ENCODE measurements at places on chromosomes 16 and 17.

DNA sequence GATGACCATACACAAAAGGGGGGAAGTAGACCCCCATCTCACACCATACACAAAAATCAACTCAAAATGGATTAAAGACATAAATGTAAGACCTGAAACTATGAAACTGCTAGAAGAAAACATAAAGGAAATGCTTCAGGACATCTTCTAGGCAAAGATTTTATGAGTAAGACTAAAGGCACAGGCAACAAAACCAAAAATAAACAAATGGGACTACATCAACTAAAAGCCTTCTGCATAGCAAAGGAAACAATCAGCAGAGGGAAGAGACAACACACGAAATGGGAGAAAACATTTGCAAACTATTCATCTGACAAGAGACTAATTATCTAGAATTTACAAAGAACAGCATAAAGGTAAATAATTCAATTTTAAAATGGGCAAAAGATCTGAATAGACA, 152.1 kb downstream of the AXIN2 start:
- no peak for DNase-seq

DNA sequence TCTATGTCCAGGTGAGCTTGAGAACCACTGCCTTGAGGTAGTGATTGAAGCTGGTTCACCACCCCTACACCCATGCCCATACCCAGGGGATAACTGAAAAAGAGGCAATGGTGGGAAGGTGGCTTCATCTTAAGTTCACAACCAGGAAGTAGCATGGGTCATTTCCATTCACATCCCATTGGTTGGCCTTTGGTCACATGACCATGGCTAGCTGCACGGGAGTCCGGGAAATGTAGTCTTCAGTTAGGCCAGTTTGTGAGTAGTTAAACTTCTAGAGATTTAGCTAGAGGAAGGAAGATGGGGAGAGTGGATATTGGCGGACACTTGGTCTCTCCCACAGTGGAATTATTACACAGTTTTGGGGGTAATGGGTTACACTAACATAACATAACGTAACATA, 92.9 kb downstream of the RGS9 start:
- no peak for DNase-seq

DNA sequence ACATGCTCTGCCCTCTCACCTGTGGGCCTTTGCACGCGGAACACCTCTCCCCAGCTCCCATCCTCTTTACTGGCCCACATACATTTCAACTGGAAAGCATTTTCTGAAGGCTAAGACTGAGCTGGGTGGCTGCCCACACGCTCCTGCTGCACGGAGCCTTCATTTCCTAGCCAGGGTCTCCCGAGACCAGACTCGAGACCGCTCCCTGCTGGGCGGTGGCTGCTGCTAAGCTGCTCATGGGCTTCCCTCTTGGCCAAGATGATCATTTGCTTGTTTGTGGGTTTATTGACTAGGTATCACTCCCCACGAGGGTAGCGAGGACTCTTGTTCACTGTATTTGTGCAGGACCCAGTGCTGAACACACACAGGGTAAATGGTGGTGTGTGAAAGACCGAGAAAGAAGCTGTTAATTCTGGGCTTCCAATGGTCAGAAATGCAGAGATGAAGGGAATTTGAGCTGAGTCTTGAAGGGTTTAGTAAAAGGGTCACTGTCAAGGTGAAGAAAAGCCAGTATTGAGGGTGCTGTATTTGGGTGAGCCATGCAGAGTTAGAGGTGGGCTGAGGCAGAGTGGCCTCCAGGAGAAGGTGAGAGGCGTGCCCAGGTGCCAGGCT, 907 bp downstream of the TRAPPC2L start:
- peak; percentile 6 for DNase-seq

GRCh38 chr17:67613961-67614360, 103.8 kb upstream of the NOL11 start:
- DNase-seq: no peak

DNA sequence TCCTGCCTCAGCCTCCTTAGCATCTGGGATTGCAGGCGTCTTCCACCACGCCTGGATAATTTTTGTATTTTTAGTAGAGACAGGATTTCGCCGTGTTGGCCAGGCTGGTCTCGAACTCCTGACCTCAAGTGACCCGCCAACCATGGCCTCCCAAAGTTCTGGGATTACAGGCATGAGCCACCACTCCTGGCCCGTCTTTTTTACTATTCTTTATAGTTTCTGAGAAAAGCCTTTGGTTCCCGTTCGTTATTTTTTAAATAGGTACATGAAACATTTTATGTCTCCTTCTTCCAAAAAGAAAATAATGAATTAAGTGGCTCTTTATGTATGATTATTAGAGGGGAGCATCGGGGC, 570 bp upstream of the BCO1 start:
- DNase-seq: no peak

DNA sequence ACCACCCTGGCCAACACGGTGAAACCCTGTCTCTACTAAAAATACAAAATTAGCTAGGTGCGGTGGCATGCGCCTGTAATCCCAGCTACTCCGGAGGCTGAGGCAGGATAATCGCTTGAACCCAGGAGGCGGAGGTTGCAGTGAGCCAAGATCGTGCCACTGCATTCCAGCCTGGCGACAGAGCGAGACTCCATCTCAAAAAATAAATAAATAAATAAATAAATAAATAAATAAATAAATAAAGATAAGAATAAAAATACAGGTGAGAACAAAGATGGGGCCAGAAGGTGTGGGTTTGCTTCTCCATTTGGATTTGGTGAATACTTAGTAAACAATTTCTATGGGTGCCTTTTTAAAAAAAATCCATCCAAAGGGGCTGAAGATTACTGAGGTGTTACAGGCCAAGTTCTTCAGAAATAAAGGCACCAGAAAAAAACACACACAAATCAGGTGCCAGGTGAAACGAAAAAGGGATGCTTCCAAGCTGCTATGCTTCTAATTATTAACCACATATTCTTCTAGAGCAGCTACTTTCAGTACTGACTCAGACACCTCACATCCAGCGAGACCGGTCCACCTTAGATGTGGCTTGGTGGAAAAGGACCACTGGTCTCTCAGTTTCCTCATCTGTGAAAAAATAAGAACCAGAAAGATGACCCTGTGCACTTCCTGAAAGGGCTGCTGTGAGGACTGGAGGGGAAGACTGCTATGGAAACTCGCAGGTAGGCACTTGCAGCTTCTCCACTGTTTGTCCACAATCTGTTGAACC, 9.2 kb downstream of the GLYR1 start:
- DNase-seq: no peak

DNA sequence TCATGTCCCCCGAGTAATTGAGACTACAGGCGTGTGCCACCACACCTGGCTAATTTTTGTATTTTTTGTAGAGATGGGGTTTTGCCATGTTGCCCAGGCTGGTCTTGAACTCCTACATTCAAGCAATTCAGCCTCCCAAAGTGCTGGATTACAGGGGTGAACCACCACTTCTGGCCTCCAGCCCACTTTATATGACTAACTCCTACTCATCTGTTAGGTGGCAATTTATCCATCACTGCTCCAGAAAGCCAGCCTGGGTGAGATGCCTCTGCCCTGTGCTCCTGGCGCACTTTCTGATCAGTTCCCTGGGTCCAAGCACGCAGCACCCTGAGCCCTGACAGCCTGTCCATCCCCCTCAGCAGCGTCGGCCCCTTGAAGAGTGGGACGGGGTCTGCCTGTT, 29.4 kb downstream of the ADAM11 start:
- no peak for DNase-seq

DNA sequence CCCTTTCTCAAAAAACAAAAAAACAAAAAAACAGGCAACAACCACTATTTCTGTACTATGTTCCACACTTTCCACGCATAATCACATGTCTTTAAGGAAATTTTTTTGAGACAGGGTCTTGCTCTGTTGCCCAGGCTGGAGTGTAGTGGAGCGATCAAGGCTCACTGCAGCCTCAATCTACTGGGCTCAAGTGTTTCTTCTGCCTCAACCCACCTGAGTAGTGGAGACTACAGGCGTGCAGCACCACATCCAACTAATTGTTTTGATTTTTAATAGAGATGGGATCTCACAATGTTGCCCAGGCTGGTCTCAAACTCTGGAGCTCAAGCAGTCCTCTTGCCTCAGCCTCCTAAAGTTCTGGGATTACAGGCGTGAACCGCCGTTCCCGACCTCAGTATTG, 52.6 kb upstream of the BPTF start:
- no peak for DNase-seq

DNA sequence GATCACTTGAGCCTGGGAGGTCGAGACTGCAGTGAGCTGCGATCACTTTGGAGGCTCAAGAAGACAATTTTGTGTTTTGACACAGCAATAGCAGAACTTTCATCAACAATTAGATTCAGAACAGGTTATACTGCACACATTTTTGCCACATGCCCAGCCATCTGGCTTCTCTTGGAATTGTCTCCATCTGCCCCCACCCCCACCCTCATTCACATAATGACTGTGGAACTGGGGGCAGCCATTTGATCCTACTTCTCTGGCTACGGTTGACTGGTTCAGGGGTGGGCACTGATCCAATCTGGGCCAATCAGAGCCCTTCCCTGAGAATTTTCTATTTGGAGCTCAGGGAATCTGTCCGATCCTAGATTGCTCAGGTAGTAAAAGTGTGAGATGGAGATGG, 14.0 kb downstream of the TMEM92 start:
- DNase-seq: no peak

- no peak for DNase-seq
These were observed 42.3 kb downstream of the PIPOX start for GRCh38 chr17:29085223-29085622.

DNA sequence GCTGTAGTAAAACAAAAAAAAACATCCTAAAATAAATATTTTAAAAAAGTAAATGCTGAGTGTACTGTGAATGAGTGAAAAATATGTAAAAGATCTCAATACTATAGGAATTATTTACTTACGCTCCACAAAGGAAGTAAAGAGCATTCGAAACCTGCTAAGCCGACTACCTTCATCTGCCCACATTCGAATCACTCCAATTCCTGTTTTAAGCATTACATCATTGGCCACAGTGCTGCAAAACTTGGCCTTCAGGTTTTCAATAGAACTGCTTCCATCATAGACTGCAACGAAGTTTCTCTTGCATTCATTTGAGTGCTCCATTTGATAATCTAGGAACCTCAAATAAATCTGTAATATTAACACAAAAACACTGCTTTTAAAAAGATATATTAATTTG, 34.4 kb downstream of the NETO2 start:
- no peak for DNase-seq

DNA sequence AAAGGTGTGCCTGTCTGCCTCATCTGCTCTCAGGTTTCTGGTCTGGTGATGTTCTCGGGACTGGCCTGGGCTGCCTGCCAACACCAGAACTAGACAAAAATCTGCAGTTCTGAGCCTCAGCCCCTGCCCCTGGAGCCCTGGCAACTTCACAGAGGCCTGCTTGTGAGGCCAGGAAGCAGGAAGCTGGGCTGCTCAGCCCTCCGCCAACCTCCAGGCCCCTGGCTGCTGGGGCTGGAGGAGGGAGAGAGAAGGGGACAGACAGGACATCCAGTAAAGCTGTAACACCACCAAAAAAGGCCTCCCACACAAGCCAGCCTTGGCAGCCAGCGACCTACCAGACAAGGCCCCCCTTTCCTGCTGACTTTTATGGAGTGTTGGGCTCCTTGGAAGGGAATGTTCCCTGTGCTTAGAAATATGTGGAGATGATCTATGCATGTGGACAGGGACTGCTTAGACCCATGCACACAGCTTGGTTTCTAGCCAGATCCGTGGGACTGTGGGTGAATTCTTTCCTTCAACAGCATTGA, 157.6 kb downstream of the XYLT1 start:
- no peak for DNase-seq

GRCh38 chr17:46795379-46795952, 23.0 kb downstream of the WNT3 start:
- DNase-seq: no peak
